T-helper 2 cell (primary cell): ENCODE measurements at places on chromosomes 3 and 15.

DNA sequence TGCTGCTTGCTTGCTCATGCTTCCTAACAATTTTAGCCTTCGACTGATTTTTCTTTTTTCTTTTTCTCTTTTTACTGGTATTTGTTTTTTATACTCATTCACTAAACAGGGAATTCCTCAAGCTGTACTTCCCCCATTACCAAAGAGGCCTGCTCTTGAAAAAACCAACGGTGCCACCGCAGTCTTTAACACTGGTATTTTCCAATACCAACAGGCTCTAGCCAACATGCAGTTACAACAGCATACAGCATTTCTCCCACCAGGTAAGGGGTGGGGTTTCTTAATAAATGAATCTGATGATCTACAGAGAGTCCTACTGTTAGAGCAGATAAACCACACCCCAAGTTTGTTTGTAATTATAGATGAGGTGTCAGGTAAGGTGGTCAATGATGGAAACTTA, 178.8 kb downstream of the MBNL1 start:
- no peak for DNase-seq

GRCh38 chr15:62241135-62241770, 76.2 kb upstream of the C2CD4B start:
- DNase-seq = no peak

DNA sequence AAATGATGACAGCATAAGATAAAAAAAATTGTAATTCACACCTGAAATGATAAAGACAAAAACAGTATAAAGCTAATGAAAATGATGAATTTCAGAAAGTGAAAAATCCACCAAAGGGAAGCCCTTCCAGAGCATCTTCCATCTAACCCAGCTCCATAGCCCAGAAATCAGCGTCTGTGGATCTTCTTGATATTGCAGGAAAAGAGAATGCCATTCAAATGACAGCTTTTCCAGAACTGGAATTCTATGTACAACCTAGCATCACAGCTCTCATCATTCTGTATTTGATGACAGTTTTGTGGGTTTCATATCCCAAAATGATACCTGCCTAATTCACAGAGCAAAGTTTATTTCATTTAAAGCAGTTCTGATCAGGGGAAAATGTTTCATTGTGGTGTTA, 267.3 kb downstream of the FHIT start:
- DNase-seq = no peak

GRCh38 chr3:125322166-125322565, 53.0 kb downstream of the ZNF148 start:
- no peak for DNase-seq

DNA sequence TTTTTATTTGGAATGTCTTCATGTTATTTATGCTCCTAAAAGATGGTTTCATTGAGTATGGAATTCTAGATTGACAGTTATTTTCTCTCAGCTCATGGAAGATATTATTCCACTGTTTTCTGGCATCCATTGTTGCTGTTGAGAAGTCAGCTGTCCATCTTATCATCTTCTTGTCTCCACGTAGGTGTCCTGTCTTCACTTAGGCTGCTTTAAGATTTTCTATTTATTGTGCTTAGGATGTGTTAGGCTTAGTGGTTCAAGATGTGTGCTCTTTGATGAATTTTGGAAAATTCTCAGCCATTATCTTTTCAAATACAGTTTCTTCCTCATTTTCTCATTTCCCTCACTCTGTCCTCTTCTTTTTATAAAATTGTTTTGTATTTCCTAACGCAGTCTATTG, 52.0 kb downstream of the SNRK start:
- no peak for DNase-seq

DNA sequence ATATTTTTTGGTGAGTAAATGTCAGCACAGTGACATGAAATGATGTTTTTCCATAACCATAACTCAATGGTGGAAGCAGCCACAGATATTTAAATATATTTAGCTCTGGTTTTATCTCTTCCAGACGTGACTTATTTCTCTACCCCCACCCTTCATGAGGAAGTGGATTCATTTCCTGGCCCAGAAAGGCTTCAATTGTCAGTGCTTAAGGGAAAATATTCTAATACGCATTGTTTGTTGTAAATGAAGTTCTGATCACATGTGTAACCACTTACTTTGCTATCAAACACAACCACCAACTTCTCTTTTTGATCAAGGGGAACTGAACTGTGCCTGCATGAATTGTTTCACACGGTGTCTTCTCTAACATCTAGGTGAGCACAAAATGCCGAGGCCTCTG, 14.0 kb downstream of the CLDN16 start:
- DNase-seq = no peak

DNA sequence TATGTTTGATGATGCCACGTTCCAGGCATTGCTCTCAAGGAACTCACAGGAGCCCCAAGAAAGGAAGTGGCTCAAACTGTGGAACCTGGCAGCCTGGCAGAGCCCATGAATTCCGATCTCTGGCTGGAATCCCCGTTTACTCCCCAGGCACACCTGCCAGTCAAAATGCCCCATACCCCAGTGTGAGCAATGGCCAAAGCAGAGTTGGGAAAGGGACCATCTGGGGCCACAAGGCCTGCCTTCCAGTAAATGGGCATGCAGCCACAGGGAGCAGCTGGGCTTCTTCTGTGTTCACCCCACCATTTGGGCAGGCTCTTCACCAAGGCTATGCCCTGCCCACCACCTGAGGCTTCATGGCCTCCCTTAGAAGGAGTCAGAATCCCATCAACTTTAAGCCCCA, 257.0 kb upstream of the GOLGA6L4 start:
- DNase-seq = no peak

DNA sequence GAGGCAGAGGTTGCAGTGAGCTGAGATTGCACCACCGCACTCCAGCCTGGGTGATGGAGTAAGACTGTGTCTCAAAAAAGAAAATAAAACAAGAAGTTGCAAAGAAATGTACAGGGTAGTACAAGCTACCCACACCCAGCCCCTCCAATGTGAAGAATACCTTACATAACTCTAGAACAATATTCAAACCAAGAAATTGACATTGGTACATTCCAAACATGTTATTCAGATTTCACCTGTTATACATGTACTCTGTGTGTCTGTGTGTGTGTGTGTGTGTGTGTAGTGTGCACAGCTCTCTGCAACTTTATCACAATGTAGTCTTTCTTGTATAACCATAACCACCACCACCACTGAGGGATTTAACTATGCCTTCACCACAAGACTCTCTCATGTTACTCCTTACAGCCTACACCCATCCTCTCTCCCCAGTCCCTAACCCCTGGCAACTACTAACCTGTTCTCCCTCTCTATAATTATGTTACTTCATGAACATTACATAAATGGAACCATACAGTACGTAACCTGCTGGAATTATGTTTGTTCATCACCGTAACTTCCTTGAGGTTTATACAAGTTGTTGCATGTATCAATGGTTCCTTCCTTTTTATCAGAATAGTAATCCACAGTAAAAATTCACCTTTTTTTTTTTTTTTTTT, 16.2 kb upstream of the TJP1 start:
- DNase-seq = no peak

GRCh38 chr15:73021139-73021621, 31.1 kb upstream of the NEO1 start:
- DNase-seq = no peak

DNA sequence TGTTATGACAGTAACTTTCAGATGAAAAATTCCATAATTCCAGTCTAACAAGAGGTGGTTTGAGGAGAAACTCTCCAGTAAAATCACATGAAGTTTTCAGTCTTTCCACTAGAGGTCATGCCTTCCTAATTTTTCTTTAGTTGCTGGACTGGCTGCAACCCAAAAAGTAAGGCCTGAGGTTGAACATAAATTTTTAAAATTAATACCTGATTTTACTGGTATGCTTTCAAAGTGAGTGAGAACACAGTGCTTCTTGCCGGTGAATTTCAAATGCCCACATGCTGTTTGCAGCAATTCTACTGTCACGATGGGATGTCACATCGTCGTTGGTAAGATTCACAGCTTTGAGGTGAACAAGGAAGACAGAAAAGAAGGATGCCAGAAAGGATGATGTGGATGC, 89.0 kb upstream of the FGF12 start:
- no peak for DNase-seq

DNA sequence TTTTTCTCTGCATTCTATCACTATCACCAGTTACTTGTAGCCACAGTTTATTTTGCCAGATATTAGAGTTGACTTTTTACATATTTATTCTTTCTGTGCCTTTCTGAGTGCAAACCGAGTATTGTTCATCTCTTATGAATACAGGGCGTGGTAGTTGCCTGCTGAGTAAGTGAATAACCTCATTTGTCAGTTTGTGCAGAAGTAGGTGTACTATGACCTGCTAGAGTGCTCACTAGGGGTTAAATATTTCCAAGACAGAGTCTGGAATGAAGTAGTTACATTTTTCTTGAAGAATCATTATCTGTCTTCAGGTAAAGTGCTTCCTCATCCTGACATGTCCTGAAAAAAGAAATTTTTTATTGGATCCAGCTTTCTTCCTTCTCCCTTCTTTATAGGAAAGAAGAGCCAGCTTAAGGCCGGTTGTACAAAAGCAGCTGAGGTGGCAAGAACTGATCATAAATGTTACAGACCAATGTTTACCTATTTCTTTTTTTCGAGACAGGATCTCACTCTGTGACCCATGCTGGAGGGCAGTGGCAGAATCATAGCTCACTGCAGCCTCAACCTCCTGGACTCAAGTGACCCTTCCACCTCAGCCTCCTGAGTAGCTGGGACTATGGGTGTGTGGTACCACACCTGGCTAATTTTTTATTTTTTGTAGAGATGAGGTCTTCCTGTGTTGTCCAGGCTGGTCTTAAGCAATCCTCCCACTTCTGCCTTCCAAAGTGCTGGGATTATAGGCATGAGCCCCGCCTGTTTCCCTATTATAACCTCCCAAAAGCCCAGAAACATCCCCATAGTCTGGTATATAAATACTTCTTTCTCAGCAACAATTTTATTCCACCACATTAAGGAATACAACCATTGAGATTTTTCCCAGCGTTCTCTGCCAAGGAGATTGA, 182.5 kb downstream of the TPRG1 start:
- no peak for DNase-seq

DNA sequence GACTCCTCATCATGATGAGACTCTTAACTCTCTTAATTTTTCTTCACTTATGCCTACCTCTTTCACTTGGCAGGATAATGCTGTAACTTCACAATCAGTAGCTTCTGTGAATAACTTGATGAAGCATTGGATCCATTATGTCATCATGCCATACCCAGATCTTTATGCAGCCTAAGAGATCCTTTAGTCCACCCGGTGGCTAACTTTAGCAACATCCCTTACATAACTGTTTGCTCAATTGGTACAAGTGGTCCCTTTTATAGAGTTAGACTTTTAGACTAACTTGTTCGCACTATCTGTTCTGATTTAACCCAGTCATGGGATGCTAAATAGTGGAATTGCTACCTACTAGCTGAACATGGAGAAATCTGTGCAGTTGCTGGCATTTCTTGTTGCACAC, 184.5 kb downstream of the USP13 start:
- no peak for DNase-seq

GRCh38 chr15:29988701-29989100, 94.1 kb upstream of the GOLGA8J start:
- DNase-seq = no peak

- no peak for DNase-seq
Measured at GRCh38 chr3:127200086-127200691, 7.3 kb downstream of the PRR23E start.

DNA sequence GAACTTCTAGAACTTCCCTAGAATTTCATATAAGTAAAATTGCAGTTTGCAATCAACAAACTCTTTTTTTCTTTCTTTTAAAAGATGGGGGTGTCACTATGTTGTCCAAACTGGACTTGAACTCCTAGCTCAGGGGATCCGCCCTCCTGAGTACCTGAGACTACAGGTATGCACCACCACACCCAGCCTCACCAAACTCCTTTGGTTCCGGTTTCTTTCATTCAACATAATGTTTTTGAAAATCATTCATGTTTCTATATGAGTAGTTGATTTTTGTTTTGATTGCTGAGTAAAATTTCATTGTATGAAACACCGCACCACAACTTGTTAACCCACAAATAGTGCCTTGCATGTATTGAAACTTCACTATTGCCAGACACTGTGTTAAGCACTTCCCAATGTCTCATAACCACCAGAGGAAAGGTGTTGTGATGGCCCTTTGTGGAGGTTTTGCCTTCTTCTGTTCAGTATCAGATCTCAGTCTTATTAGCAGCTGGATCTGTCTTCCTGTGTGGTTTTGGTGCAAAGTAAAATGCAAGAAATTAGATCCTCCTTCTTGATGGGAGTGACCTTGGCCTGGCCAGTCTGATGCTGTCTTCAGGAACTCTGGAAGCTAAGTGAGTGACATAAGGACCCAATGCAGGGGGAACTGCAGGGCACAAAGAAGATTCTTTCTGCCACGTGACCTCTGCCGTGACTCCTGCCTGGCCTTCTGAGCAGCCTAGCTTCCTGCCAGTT, 78.8 kb upstream of the UBE2E1 start:
- no peak for DNase-seq

GRCh38 chr3:108183181-108183580, 39.0 kb downstream of the IFT57 start:
- no peak for DNase-seq
